HuH-7.5 (cell line): ENCODE measurements at places on chromosomes 16 and 17.
A peak's percentile ranks its signal among the peaks of the same experiment; 100 is the strongest.

DNA sequence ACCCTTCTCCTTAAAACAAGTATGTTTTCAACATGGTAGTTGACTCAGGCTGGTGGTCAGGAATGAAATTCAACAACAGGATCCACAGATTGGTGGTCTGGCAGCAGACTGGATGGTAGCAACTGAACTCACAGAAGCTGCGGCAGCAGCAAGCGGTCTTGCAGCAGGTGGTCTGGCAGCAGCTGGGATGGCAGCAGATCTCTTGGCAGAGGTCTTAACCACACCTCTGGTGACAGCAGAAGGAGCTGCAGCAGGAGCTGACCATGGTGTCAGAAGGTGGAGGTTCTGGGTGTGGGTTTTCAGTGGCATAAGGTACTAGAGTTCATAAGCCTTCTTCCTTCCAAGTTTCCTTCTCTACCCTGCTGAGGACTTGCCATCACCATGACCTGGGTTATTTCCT is 2.2 kb upstream of the KRTAP4-1 start:
- no peak for DNase-seq

DNA sequence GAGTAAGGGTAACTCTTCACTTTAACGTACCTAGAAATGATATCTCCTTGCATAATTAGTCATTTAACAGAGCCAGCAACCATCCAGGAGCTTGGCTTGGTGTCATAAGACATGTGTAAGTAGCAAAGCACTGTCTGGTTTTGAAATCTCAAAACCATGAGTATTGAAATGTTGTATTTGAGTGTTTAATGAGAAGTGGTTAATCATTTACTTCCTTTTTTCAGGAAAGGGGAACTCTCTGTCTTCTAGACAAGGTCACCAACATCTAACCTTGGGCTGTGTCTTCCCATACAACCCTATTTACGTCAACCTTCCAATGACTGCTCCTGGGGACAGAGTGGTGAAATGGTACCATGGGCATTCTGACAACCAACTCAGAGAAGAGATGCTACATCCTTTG is 27.1 kb downstream of the PMP22 start:
- no peak for DNase-seq

DNA sequence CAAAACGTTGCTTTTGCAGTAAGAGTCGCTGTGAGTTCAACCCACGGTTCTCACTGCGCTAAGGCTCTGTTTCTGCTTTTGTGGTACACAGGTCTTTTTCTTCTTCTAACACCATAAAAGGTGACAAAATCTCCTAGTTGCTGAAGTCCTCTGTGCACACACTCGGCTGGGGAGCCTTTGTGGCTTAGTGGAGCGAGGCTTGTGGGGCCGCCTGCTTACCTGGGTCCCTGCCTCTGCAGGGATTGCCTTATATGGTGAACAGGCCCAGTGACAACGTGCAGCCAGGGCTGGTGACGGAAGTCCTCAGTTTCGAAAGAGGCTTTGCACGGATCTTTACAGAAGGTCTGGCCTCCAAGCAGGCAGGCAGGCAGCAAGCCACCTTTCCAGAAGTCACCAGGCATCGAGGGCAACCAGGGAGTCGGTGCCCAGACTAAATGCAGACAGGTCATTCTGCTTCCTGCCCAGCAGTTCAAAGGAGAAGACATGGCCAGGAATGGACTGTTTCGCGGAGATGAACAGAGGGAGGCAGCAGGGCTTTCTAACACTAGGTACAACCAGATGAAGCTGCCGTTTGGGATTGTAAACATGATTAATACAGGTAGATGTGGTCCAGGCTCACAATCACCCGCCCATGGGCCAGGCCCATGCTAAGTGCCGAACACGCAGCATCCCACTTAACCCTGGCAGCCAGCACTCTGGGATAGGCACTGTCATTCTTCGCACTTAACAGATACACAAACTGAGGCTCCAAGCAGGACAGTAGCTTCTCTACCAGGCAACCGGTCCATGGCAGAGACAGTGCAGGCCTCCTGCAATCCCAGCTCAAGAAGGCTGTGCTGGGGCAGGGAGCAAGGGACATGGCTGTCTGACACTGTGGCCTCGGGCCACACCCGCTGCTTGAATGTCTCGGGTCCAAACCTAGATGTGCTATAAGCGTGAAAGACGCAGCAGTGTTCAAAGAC is 10.7 kb upstream of the MEAK7 start:
- no peak for DNase-seq

DNA sequence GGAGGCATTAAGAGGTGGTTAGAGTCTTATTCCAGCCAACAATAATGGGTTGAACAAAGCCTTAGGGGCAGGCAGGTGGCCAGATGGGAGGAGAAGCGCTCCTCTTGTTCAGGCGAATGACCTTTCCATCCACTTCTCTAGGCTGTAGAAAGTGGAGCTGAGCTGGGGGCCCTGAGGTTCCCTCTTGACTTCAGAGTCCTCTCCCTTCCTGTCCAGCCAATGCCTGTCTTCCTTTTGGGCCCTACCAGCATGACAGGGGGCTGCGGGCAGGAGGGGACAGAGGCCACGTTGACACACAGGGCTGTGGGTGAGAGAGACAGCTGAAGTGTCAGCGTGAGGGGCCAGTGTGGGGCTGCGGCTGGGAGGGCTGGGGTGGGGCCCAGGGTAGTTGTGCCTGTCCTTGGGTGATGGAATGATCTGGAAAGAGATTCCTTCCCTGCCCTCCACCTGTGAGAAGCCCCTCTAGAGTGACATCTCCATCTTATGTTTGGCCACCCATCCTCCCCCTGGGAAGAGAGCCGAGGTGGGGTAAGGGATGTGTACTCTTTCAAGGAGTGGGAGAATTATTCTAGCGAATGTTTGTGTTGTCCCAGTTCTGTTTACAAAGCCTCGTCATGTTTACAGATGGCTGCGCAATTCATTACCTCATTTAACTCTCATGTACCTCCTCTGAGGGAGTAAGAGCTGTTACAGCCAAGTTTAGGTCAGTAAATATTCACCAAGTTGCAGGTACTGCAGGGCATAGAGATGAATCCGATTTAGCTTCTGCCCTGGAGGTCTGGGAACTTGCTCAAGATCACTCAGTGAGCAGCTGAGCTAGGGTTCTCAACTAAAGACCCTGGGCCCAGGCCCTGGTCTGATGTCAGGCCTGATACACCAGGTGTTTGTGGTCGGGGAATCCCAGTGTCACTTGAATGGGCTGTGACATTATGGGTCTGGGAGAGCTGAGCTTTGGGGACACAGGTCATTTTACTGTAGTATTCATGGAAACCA is 3.3 kb downstream of the ERBB2 start:
- DNase-seq: peak; percentile 78

DNA sequence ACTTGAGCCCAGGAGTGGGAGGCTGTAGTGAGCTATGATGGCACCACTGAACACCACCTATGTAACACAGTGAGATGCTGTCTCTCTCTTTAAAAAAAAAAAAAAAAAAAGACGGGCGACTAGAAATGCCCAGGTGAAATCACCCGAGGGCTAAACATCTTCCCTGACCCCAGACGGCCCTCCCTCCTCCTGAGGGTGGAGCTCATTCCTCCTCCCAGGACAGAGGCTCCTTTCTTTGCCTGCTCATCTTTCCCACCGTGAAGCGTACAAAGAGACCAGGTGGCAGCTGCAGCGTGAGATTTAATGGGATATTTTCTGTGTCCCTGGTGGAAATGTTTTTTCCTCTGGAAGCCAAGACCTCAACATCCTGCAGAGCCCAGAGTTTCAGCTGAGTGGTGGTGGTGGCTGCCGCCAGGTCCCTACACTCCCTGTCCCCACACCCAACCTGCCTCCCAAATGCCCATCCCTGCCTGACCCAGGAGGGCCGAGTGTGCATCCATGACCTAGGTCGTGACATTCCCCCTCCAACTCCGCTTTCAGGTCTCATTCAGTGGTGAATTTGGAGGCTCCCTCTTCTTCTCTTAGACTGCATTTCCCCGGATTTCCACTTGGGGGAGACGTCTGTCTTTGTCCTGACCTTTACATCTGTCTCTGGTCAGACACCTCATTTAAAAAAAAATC is 14.4 kb upstream of the GPRC5B start:
- DNase-seq: peak; percentile 25

DNA sequence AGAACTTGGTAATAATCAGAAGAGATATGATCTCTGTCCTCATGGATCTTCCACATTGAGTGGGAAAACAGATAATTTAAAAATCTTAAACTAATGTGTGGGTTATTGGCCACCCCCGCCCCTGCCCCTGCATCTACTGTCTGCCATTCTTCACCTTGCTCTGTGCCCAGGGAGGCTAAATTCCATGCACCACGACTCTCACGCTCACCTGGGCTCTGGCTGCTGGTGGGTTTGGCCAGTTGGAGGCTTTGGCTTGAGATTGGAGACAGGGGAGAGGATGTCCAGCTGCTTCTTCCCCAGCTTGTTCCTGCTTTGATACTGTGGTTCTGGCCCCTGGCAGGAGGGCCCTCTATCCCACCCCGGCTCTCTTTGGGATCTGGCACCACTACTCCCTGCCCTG is 127.9 kb downstream of the IRX5 start:
- DNase-seq: no peak

- DNase-seq: no peak
These were observed 46.3 kb downstream of the ABCC12 start for GRCh38 chr16:48109475-48109874.

DNA sequence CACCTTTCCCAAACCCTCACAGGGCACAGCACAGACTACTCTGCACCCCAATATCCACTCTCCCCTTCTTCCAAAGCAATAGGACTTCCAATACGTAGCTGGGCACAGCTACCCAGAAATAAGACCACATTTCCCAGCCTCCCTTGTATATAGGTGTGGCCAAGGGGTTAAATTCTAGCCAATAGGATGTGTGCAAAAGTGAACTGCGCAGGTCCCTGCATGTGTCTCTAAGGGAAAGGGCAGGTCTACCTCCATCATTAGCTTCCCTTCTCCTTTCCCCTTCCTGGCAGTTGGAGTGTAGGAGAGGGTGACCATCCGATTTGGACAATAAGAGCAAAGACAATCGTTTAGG is 25.5 kb upstream of the SNN start:
- DNase-seq: no peak

- DNase-seq: no peak
These were observed 356.4 kb upstream of the GOT2 start for GRCh38 chr16:59090541-59090940.

GRCh38 chr16:1929105-1929504 is 10.9 kb upstream of the HS3ST6 start:
- DNase-seq: peak; percentile 72

- no peak for DNase-seq
These were observed 36.6 kb downstream of the C16orf78 start for GRCh38 chr16:49410226-49410625.

GRCh38 chr16:68264128-68265077 is at the start of gene SLC7A6:
Gene SLC7A6, plus strand, starts transcription at chr16:68264526. Its CDS starts 10,201 bp downstream, at chr16:68274727.
- peak; percentile 93 for DNase-seq

DNA sequence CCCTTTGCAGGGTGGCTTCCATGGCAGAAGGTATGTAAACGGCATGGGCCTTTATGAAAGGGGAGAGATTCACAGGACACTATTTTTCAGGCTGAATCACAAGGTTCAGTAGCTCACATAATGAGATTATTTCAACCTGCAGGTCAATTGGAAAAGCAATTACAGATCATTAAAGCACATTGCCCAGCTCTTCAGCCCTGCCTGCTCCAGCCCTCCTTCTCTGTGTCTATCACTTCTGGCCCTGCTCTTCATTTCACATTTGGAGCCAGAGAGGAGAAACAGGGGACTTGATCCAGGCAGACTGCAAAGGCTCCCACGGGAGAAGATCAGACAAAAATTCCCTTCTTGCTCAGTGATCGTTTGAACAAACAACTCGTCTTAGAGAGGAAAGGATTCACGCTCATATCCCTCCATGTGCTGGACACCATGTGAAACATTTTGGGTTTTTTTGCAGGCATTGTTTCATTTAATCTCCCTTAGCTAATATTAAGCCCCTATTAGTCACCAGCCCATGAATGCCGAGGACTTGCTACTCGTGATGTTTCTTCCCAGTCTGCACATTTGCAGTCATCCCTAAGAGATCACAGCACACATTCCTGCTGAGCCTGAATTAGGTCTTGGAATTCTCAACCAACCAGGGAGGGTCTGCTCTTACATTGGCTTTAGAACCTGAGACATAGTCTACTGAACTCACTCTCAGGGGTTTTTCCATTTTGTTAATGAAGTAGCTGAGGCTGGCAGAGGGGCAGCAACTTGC is 443.9 kb upstream of the CCL2 start:
- no peak for DNase-seq

GRCh38 chr17:28725660-28726225 is 290 bp downstream of the TLCD1 start:
- no peak for DNase-seq

DNA sequence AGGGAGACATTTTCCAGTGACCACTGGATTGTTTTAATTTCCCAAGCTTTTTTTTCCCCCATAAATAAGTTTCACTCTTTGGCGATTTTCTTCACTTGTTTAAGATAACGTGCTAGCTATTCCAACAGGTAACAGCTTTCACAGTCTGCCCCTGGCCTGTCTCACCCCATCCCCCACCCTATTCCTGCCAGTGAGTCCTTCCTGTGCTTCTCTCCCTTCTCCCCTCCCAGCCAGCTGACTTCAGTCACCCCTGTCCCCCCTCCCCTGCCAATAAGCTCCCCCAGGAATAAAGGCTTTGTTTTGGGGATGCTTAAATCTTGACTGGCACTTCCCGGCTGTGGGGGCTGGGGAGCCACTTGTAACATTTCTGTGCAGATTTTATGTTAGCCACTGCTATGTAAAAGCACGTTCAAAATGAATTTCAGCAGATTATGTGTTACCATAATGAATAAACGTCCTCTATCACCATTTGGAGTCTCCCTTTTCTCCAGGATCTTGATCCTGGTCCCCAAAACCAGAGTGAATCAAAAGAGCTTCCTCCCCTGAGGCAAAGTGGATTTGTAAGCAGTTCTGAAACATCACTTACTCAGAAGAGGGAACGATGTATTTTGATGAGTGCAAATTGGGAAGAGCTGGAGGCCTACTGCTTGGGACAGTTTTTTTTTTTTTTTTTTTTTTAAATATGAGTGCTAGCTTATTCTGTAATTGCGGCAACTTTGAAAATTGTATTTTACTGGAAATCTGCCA is 58.2 kb downstream of the IGF2BP1 start:
- DNase-seq: no peak

- DNase-seq: no peak
These were observed 135.8 kb downstream of the FOXL1 start for GRCh38 chr16:86714166-86714565.

- DNase-seq: no peak
These were observed 146.4 kb downstream of the MSI2 start for GRCh38 chr17:57402681-57403180.

- no peak for DNase-seq
These were observed 12.8 kb upstream of the AKTIP start for GRCh38 chr16:53515811-53516210.

DNA sequence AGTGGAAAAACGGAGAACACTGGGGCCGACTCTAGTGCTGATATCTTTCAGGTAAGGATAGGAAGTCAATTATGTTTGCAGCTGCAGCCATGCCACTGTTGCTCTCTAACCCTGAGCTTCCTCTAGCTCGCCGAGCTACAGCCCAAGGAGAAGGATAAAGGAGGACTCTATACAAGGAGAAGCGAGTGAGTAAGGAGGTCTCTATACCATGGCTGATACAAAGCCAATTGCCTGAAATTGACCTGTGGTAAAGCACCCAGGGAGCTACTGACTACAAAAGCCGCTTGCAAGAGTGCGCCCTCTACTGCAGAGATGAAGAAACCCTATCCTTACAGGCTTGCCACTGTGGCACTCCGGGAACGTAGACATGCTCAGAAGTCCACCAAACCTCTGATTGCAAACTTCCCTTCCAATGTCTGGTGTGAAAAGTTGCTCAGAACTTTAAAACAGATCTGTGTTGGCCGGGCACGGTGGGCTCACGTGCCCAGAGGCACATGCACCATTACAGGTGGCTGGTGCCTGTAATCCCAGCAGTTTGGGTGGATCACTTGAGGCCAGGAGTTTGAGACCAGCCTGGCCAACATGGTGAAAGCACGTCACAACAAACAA is 10.8 kb upstream of the SLC46A1 start:
- peak; percentile 79 for DNase-seq

GRCh38 chr16:86899757-86900156 is 321.4 kb downstream of the FOXL1 start:
- no peak for DNase-seq
